H9 (cell line): ENCODE measurements at places on chromosomes 3 and 15.

DNA sequence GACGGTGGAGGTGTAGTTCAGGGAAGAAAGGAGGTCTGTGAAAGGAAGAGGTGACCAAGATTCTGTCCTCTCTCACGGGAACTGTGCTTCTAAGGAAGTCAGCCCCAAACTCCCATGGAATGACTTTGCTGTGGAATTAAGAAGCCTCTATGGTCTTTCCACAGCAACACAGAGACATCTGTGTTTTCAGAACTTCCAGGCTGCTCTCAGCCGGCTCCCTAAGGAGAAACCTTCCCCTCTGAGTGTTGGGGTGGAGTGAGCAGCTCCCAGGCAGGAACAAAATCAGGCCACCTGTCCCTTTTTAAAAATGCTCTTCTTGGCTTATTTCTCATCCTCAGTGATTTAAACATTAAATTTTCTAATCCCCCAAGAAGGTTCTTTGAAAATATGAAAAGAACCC is 53.3 kb upstream of the SNRK start:
- DNase-seq: no peak

DNA sequence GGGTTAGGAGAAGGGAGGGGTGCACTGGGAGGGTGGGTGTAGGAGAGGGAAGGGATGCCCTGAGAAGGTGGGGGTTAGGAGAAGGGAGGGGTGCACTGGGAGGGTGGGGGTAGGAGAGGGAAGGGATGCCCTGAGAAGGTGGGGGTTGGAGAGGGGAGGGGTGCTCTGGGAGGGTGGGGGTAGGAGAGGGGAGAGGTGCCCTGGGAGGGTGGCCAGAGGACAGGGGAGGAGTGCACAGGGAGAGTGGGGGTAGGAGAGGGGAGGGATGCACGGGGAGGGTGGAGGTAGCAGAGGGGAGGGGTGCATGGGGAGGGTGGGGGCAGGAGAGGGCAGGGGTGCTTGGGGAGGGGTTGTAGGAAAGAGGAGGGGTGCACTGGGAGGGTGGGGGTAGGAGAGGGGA is 3.2 kb downstream of the TM4SF19 start:
- DNase-seq: no peak

GRCh38 chr3:123396171-123397049 is 52.5 kb downstream of the ADCY5 start:
- no peak for DNase-seq

GRCh38 chr3:9416139-9416780 is 18.8 kb downstream of the SETD5 start:
- no peak for DNase-seq

DNA sequence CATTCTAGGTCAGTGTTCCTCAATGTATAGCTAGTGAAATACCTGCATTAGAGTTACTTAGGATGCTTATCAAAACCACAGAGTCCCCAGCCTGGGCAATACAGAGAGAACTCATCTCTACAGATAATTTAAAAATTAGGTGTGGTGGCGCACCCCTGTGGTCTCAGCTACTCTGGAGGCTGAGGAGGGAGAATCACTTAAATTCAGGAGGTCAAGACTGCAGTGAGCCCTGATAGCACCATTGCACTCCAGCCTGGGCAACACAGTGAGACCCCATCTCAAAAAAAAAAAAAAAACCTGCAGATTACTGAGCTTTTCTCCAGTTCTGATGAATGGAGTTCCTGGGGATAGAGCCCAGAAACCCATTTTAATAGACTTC is 10.1 kb upstream of the MINDY2 start:
- no peak for DNase-seq

DNA sequence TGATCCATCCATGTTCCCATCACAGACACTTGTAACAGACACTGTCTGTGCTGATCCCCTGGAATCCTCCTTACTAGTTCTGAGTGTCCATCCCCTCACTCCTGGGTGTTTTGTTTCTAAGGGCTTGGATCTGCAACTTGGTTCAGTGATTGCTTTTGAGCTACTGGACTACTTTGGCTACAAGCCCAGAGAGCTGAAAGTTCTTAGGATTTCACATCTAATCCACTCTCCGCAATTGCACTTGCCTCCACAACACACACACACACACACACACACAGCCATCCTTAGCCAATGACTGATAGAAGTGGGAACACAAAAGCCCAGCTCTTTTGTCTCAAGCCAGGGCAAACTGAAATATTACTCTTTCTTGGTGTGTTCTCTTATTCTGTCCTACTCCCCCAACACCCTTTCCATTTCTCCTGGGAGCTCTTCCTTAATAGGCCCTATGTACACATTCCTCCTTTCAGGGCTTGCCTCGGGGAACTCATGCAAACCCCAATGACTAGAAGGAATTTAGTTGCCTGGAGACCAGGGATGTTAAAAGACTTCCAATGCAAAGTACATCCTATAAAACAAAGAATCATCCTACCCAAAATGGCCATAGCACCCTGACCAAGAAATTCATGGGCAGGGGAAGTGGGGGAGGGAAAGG is 206.1 kb upstream of the UBE2E2 start:
- DNase-seq: no peak

- DNase-seq: no peak
Observed at GRCh38 chr3:112688819-112689218, 47.9 kb upstream of the CCDC80 start.
